CD4-positive, alpha-beta T cell treated with Interleukin-2 at 100 ng/mL for 4 hours (primary cell): ENCODE measurements at places on chromosomes 13 and 19.
A peak's percentile ranks its signal among the peaks of the same experiment; 100 is the strongest.

GRCh38 chr19:41222240-41222639 is 3.2 kb downstream of the AXL start:
- DNase-seq = no peak

GRCh38 chr19:38792250-38793111 is 3.5 kb downstream of the LGALS7B start:
- DNase-seq = peak; percentile 23

GRCh38 chr19:51535535-51535934 is 4.1 kb upstream of the SIGLEC6 start:
- DNase-seq = no peak

GRCh38 chr19:55091955-55092354 is 16.3 kb downstream of the EPS8L1 start:
- DNase-seq = no peak

DNA sequence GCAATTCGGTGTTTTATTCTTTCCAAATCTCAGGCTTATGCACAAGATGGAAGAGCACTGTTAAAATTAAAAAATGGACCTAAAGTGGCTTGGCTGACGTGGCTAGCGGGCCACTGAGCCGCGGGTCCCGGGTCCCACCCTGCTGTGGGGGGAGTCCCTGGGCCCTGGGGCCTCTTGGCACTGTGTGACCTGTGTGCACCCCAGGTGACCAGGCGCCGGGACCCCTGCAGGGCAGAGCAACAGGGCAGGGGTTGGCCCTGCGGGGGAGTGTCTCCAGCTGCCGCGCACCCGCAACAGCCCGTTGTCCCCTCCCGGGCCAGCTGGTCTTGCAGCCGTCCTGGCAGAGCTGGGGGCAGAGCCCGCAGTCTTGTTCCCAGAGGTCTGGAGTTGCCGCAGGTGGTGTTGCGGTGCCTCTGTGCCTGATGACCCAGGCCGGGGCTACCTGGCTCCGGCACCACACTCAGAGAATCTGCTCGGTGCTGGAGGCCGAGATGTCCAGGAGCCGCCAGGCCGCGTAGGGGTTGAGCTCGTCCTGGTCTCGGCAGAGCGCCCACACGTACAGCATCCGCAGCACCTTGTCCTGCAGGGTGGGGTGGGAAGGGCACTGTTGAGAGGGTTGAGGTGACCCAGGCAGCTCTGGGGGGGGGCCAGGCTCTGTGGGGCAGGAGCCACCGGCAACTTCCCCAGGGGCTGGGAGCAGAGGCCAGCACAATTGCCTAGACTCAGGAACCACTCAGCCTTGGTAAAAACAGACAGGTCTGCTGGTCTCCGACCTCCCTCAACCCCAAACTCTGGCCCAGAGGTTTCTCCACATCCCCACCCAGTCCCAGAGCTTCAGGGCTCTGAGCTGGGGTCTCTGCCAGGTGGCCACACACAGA is 1.0 kb upstream of the CTXN1 start:
- no peak for DNase-seq

DNA sequence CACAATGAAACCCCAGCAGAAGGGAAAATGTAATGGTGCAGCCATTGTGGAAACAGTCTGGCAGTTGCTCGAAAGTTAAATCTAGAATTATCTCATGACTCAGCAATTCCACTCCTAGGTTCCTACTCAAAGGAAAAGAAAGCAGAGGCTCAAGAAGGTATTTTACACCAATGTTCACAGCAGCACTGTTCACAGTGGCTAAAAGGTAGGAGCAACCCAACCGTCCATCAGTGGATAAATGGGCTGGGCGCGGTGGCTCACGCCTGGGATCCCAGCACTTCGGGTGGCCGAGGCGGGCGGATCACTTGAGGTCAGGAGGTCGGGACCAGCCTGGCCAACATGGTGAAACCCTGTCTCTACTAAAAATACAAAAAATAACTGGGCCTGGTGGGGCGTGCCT is 25.9 kb downstream of the ZFR2 start:
- no peak for DNase-seq

GRCh38 chr13:95457294-95457693 is 95.2 kb upstream of the CLDN10 start:
- DNase-seq = no peak

DNA sequence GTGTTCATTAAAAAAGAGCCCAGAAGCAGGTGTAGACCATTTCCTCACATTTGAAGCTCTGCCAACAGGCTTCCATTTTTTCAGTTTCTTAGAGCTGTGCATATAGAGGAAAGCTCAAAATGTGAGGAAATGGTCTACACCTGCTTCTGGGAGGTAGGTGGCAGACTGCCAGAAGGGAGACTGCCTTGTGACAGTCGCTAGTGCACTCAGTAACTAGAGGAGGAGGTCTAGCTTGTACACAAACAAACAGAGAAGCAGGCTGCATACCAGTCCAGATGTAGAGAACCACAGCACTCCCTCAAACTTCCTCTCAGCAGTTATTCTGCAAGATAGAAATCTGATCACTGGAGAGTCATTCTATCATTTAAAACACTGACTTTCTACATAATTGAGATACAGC is 800.2 kb downstream of the EFNB2 start:
- DNase-seq = no peak

GRCh38 chr13:109628251-109628699 is 158.1 kb downstream of the IRS2 start:
- DNase-seq = no peak

- DNase-seq = no peak
These were observed 66.9 kb downstream of the KLF2 start for GRCh38 chr19:16391301-16392055.

DNA sequence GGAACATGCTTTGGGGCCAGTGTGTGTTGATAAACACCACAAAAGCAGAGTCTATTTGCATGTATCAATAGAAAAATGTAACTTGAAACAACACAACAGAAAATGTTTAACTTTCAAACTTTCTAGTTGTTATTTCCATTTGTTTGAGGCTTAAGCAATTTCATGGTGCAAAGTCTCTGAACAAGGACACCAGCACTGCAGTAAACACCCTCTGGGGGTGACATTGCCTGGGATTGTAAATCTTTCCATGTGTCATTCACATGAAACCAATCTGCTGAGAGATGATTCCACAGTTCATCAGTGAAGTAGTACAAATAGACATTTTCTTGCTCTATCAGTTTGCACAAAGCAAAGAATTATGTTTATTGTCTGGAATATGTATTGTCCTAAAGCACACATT is 124.5 kb downstream of the ITGBL1 start:
- no peak for DNase-seq

- DNase-seq = no peak
These were observed 96.1 kb upstream of the UQCRFS1 start for GRCh38 chr19:29308977-29309590.

DNA sequence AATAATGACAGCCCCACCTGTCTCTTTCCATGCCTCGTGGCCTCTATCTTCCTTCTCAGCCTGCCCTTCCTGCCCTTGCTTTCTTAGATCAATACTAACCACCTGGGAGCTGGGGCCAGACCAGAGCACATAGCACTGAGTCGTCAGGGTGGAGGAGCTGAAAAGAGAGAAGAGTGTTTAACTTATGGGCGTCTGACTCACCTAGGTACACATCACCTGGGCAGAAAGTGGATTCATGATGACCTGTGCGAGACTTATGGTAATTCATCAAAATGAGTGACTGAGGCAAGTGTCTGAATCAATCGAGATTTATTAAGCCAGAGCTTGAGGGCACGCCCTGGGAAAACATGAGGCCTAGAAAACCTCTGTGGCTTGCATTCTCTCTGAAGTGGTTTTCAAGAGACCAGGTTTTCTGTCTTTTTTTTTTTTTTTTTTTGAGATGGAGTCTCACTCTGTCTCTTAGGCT is 19.2 kb downstream of the CEACAM6 start:
- DNase-seq = peak; percentile 71

DNA sequence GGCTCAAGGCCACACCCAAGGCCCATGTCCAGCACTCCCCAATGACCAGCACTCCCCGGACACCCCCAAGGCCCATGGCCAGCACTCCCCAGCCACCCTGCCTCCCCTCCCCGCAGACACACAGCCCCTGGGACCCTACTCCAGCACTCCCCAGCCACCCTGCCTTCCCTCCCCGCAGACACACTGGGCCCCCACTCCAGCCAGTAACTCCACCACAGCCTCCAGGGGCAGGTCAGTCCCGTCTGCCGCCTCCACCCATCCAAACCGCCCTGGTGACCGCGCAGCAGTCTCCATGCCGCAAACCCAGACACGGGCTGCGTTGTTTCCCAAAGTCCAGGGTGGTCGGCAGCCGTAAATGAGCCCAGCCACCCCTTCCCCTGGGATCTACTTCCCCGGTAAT is 70.7 kb downstream of the SPACA7 start:
- no peak for DNase-seq

- no peak for DNase-seq
These were observed 331.3 kb downstream of the UQCRFS1 start for GRCh38 chr19:28881616-28882015.

GRCh38 chr19:17061691-17062090 is 13.6 kb downstream of the HAUS8 start:
- no peak for DNase-seq

GRCh38 chr19:4454747-4455718 is 2.6 kb downstream of the UBXN6 start:
- no peak for DNase-seq

DNA sequence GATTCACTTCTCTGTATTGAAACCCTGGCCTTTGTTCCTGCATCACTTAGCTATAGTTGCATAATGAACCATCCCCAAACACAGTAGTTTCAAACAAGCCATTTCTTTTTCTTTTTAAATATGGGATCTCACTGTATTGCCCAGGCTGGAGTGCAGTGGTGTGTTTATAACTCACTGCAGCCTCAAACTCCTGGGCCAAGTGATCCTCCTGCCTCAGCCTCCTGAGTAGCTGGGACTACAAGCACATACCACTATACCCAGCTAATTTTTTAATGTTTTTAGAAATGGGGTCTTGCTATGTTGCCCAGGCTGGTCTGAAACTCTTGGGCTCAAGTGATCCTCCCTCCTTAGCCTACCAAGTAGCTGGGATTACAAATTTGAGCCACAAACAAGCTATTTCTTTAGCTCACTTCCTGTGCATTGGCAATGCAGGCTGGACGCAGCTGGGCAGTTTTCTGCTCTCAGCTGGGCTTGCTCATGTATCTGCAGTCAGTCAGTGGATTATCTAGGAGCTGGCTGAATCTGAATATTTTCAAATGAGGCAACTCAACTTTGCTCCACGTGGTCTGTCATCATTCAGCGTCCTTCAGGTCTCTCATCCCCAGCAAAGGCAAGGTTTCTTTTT is 49.5 kb upstream of the SIN3B start:
- DNase-seq = no peak

DNA sequence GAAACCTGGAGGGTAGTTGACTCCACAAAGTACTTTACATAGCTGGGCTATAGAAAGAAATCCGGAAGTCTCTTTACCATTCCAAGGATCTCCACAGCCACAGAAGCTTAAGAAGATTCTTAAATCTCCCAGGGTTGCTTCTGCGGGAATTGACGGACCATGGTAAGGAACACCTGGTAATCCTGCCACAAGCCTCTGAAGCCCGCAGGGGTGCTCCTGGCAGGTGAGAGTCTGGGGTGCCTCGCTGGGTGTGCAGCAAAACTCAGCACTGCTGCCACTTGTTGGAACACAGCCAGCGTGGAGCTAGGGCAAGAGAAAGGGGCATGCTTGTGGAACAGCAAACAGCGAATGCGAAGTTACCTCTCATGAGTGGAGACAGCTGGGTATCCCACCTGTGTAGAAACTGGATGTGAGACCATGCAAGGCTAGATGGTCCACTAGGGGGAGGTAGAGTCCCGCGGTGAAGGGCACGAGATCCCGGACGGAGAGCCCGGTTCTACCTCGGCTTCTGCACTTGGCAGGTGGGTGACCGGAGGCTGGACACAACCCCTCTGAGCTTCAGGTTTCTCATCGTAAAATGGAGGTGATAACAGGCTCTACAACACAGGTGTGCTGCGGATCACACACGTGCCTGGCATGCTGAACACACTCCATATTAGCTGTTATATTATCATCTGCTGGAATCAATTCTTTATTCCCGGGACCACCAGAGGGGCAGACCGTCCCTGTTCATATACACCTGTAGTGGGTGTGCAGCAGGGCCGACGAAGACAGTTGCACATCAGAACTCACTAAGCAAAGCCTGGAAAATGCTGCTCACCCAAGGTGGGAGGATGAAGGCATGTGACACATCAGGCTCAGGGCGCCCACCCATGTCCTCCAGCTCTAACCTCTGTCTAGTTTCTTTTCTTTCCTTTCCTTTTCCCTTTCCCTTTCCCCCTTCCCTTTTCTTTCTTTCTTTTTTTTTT is 24.1 kb upstream of the UBAC2 start:
- DNase-seq = peak; percentile 82

- no peak for DNase-seq
These were observed 264.4 kb downstream of the UQCRFS1 start for GRCh38 chr19:28948566-28948965.

GRCh38 chr13:88704600-88705275 is 1033.6 kb downstream of the SLITRK5 start:
- no peak for DNase-seq

DNA sequence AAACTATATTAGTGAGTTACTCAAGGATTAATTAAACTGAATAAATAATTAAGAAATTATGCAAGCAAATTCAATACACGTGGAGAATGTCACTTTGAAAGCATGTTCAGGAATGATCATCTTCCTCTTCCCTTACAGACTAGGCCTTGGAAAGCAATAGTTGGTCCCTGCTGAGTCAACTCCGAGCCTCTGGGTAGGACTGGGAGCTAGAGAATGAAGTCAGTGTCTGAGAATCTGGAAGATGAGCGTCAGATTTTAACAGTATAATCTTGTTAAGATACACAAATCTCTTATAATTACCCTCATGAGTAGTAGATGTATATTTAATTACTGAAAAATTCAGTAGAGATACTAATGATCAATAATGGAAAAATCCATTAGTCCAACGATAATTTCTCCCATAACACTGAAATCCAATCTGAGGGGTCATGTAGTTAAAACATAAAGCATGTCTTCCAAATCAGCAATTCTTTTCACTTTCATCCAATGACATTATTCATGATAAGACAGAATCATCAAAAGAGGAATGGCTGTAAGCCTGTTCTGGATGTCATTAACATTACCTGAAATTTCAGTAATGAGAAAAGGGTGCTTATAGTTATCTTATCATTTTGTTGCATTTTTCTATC is 423.0 kb downstream of the DCT start:
- DNase-seq = no peak

DNA sequence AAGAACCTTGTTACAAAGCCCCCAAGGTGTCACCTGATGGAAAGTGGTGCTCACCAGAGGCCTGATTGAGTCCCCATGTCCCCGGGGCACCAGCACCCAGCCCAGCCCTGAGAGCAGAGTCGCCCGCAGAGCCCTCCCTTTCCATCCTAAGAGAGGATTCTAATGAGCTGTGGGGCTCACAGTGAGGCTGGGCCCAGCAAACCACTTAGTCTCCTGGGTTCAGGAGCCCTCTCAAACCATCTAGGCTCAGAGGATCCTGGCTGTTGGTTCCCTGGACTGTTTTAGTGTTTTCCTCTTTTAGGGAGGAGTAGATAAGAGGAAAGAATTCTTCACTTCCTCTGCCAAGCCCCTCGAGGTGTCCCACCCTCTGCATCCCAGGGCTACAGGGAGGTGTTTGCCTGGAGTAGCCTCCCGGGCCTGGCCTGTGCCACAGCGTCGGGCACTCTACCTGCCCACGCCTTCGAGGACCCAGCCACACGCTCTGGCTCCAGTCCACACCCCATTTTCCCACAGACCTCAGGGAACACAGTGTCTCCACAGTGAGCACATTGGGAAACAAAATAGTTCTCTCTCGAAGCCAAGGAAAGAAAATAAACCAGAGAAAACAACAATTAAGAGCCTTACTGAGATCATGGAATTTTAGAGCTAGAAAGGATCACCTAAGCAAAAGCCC is 34.4 kb downstream of the DHRS12 start:
- DNase-seq = no peak

- no peak for DNase-seq
These were observed 54.0 kb upstream of the POSTN start for GRCh38 chr13:37652596-37652995.
